ENCODE measurements at places on chromosomes 1 and 21.

GRCh38 chr1:15167386-15167785 lies 13.8 kb downstream of the TMEM51 start:
- no peaks in the 10 kb centered on the region for H3K36me3 ChIP-seq
- no peak overlapping the region for H3K27ac ChIP-seq
- H3K4me1 ChIP-seq, result no peaks in the 10 kb centered on the region
- H3K27me3 ChIP-seq, result no peaks in the 10 kb centered on the region
- H3K4me3 ChIP-seq, result no peak overlapping the region

DNA sequence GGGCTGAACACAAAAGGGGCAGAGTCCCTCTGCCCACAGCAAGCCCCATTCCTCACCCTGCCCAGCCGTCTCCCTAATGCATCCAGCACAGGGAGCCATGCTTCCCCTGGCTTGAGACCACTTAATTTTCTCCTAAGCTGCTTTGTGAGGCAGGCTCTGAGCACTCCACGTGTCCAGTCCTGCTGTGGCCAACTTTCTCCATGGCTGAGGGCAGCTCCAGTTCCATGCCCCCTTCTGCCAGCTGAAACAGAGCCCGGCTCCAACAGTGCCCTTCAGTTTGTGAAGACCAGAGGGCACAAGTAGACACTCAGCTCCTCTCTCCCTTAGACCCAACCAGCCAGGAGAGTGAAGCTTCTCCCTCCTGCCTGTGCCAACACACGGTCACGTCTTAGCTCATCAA lies 33.8 kb downstream of the PLEKHA6 start:
- H3K4me1 ChIP-seq, result peaks cover 15% of the 10 kb centered on the region
- no peaks in the 10 kb centered on the region for H3K36me3 ChIP-seq
- H3K4me3 ChIP-seq, result no peak overlapping the region
- no peak for DNase-seq
- H3K27ac ChIP-seq, result no peak overlapping the region

- H3K27me3 ChIP-seq, result no peaks in the 10 kb centered on the region
- no peak overlapping the region for H3K27ac ChIP-seq
- no peaks in the 10 kb centered on the region for H3K4me1 ChIP-seq
- H3K36me3 ChIP-seq, result no peaks in the 10 kb centered on the region
- DNase-seq, result no peak
- H3K4me3 ChIP-seq, result no peak overlapping the region
Measured at GRCh38 chr1:28045777-28046176, 42.6 kb downstream of the EYA3 start.

GRCh38 chr1:24392604-24392946 lies 21.0 kb downstream of the STPG1 start:
- H3K27ac ChIP-seq, result no peak overlapping the region
- H3K36me3 ChIP-seq, result no peaks in the 10 kb centered on the region
- no peak for DNase-seq
- H3K4me1 ChIP-seq, result no peaks in the 10 kb centered on the region
- no peak overlapping the region for H3K4me3 ChIP-seq
- H3K27me3 ChIP-seq, result no peaks in the 10 kb centered on the region

DNA sequence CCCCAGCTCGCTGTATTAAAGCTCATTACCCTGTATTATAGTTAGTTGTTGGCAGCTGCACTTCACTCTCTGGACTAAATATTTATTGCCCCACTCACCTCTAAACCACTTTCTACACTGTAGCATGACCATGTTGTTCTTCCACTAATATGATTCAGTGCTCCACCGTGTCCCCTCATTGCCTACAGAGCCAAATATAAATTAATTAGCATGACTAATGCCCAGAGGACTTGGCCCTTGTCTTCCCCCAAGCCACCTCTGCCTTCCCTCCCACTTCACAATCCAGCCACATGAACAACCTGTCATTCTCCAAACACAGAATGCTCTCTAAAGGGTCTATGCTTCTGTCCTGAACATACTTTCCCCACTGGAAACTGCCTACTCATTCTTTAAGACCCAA lies 276.5 kb downstream of the PLPP3 start:
- DNase-seq, result no peak
- H3K4me1 ChIP-seq, result no peaks in the 10 kb centered on the region
- no peak overlapping the region for H3K27ac ChIP-seq
- H3K27me3 ChIP-seq, result no peaks in the 10 kb centered on the region
- H3K36me3 ChIP-seq, result no peaks in the 10 kb centered on the region

DNA sequence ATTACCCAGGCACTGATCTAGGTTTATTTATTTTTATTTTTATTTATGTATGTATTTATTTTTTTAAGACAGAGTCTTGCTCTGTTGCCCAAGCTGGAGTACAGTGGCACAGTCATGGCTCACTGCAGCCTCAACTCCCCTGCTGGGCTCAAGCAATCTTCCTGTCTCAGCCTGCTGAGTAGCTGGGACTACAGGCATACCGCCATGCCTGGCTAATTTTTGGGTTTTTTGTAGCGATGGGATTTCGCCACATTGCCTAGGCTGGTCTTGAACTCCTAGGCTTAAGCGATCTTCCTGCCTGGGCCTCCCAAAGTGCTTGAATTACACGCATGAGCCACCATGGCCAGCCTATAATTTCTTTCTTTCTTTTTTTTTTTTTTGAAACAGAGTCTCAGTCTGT lies 9.4 kb downstream of the PHACTR4 start:
- H3K4me3 ChIP-seq, result no peak overlapping the region
- no peaks in the 10 kb centered on the region for H3K4me1 ChIP-seq
- no peak overlapping the region for H3K27ac ChIP-seq
- H3K27me3 ChIP-seq, result no peaks in the 10 kb centered on the region
- no peak for DNase-seq

DNA sequence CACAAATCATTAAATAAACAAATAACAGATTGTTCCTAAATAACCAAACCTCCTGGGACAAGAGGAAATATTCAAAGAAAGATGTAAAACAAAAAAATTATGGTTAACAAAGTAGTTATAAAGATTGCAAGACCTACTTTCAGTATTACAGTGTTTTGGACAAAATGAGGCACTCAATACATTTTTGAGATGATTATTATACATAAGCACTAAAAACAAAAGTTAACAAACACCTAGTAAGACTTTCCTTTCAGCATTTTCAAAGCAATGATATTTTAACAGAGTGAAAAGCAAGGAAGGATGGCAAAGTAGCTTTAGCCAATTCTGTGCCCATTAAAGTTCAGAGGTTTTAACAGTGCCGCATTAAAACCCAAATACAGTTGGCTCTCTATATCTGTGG lies 17.2 kb downstream of the OMA1 start:
- no peaks in the 10 kb centered on the region for H3K4me1 ChIP-seq
- H3K4me3 ChIP-seq, result no peak overlapping the region
- no peak overlapping the region for H3K27ac ChIP-seq
- H3K36me3 ChIP-seq, result no peaks in the 10 kb centered on the region
- H3K27me3 ChIP-seq, result no peaks in the 10 kb centered on the region

- no peak overlapping the region for H3K27ac ChIP-seq
- no peak for DNase-seq
- H3K4me3 ChIP-seq, result no peak overlapping the region
- H3K27me3 ChIP-seq, result no peaks in the 10 kb centered on the region
Measured at GRCh38 chr1:226157761-226158316, 28.7 kb downstream of the ACBD3 start.

GRCh38 chr1:229221106-229222019 lies 49.5 kb upstream of the RAB4A start:
- no peaks in the 10 kb centered on the region for H3K4me1 ChIP-seq
- H3K27me3 ChIP-seq, result no peaks in the 10 kb centered on the region
- no peak overlapping the region for H3K4me3 ChIP-seq
- H3K36me3 ChIP-seq, result no peaks in the 10 kb centered on the region
- H3K27ac ChIP-seq, result no peak overlapping the region

DNA sequence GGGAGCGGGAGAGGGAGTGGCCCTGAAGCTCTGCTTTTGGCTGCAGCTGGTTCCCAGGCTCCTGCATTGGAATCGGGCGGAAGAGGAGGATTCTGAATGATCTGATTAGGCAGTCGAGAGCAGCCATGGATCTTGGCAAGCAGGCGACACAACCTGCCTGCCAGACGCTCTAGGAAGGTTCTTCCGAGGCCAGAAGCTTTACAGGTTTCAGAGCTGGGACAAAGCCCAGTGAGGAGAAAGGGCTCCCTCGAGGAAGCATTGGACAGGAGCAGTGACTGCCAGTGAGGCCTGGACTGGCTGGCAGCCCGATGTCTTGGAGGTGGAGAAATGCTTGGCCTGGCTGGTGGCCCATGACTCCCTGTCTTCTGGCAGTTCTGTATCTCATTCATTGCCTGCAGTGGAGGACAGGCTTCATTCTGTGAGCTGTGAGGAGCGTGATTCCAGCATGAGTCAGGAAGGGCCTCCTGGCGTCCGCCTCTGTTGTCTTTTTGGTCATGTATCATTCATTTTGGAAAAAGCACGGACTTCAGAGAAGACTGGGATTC lies 132.7 kb upstream of the IPO9 start:
- DNase-seq, result no peak
- H3K4me3 ChIP-seq, result no peak overlapping the region
- no peaks in the 10 kb centered on the region for H3K36me3 ChIP-seq
- H3K27ac ChIP-seq, result no peak overlapping the region

DNA sequence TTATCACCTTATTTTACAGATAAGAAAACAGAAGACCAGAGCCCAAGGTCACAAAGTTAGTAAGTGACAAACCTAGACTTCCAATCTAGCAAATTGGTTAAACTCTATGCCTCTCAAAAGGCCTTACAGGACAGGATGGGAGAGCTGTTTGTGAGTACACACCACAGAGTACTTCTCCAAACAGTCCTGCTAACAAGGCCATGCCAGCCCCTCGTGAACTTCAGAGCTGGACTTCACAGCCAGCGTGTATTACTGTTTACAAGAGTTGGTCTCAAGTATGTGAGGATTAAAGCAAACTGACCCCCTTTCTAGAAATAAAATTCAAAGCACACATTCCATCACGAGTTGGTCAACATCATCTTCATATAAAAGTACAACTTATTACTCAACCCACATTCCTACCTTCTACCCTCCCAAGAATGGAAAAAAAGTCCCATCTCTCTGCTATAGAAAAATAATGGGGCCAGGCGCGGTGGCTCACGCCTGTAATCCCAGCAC lies 19.8 kb upstream of the UBR4 start:
- H3K27ac ChIP-seq, result no peak overlapping the region
- H3K27me3 ChIP-seq, result no peaks in the 10 kb centered on the region
- DNase-seq, result no peak
- H3K4me3 ChIP-seq, result no peak overlapping the region

- no peaks in the 10 kb centered on the region for H3K36me3 ChIP-seq
- DNase-seq, result no peak
- no peak overlapping the region for H3K27ac ChIP-seq
- H3K27me3 ChIP-seq, result no peaks in the 10 kb centered on the region
- H3K4me1 ChIP-seq, result peaks cover 4% of the 10 kb centered on the region
Measured at GRCh38 chr1:108961198-108961597, 2.1 kb downstream of the CLCC1 start.
